ENCODE measurements at places on chromosomes 7 and 10.

DNA sequence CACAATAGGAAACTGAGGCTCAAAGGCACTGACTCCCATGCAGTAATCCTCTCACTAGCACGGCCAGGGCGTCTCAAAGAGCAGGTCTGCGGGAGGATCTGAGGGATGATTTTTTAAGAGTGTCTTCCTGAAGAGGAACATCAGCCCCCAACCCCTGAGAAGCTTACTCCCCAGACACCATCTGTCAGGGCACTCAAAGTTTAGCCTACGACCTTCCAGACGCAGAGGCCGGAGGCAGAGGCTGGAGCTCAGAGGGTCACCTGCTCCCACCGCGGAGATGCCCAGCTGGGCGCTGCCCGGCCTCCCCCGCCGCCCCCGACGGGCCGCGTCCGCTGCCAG, 1.7 kb downstream of the ZNF777 start:
- no peak for DNase-seq

DNA sequence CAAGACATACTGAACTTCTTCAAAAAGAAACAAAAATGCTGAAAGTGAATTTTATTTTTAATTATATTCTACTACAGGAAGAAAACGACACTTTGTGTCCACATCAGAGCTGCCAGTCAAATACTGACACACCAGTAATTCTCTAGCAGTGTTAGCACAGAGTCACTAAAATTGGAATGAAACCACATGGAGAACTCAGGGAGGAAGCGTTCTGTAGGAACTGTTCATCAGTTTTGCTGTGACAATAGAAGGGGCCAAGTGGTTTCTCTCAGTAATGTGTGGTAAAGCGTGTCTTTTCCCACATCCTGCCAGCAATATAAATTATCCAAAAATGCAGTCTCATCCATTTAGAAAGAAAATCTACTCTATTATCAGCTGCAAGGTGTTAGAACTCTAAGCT, 683.3 kb downstream of the GRM8 start:
- DNase-seq = no peak

DNA sequence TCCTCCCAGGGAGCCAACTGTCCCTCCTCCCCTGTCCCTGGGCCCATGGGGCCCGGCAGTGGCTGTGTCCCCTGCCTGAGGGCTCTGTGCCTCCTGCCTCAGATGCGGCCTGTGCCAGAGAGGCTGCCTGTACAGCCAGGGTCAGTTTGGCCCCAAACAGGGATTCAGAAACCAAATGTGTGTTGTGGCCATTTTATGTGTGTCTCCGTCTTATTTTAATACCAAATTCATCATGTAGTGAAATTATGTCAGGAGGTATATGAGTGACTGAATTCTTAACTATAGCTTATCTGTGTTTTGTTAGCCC, 114.8 kb downstream of the NT5C2 start:
- DNase-seq = no peak

GRCh38 chr7:30027065-30027456, 559 bp upstream of the FKBP14 start:
- DNase-seq = peak; percentile 62

DNA sequence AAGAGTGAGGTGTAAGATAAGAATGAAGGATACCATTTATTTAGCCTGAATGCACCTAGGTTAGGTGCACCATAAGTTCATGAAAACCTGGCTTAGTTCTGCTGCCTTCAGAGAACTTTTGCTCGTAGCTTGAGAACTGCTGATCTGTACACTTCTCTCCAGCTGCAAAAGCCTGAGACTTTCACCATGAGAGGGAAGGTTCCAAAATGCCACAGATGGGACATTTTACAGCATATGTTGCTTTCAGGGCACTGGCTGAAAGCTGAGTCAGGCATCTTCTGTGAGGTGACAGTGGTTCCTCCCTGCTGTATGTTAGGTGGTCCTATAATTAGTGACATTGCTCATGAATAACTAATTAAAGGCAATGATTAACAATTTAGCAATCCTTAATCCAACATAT, 298.3 kb downstream of the GALNT17 start:
- no peak for DNase-seq

- DNase-seq = no peak
These were observed 62.6 kb upstream of the ZNRF2 start for GRCh38 chr7:30221764-30222163.

- DNase-seq = no peak
These were observed 214.8 kb downstream of the KLF6 start for GRCh38 chr10:3570131-3570729.

- no peak for DNase-seq
These were observed 75.2 kb downstream of the MYL10 start for GRCh38 chr7:101553771-101554445.

DNA sequence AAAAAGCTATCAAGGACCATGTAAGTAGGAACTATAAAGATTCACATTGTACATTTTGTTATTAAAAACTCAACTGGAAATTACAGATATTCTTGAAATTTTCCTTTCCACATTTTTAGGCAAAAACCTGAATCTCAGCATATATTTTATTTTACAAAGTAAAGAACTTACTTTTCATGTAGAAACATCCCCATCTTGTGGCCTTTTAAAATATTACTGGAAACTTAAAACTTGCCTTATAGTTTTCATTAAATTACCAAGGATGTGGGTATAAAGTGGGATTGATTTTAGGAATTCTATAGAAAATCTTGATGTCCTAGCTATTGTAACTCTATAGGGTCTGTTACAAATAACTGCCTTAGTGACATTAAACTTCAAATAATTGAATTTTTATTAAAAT, 10.6 kb downstream of the DBF4 start:
- DNase-seq = peak; percentile 55

DNA sequence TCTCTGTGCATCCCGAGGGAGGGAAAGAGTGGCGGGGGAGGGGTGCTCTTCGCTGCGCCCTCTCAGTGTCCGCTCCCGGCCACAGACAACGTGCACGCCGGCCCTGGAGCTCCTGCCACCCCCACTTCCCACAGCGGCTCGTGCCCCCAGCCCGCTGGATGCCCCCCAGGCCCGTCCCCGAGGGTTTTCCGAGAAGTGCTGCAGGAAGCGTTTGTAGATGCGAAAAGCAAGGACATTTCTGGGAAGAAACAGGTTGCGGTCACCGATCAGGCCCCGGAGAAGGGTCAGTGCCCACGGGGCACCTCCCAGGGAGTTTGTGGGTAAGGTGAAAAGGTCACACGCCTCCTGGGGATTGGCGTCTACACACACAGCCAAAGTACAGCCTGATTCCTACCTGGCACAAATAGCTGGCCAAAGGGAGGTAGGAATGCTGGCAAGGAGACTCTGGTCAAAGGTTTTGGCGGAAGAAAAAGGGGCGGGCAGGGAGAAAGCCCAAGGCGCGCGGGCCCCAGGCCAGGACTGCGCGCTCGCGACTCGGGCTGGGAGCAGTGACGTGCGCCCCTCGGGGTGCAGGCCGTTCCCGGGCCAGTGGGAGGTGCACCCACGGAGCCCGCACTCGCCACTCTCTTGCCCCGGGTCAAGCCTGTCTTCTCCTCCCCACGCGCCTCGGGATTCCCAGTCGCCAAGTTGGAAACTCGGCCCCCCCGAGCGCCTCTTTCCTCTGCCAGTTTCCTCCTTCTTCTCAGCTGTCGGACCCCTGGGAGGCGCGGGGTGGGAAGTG, 1.5 kb upstream of the NRP1 start:
- peak; percentile 84 for DNase-seq

DNA sequence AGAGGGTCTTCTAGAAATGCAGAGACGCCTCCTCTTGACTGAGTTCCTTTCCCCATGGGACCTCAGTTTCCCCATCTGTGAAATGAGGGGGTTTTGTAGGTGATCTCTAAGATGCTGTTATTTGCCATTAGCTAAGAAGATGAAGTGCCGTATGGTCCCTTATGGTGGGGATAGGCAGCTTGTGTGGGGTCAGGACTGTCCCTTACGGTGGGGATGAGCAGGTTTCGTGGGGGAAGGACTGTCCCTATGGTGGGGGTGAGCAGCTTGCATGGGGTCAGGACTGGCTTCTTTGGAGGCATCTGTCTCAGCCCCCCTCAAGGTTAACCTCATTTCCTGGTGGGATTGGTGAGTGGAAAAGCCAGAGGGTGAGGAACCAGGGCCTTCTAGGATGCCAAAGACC, 148.3 kb upstream of the GPR26 start:
- DNase-seq = no peak
